ENCODE measurements at places on chromosomes 6 and 20. TPM values are rescaled to one million over a fixed set of nuclear protein-coding genes. Genes with fewer than 3 reads are reported as not detected.

- DNase-seq = peak; percentile 67
These were observed at the start of gene FAM162B for GRCh38 chr6:116764961-116765841. FAM162B (minus strand) TSS chr6:116765719; CDS start chr6:116765576, 143 bp downstream.

GRCh38 chr6:75933387-75933975, 139.0 kb downstream of the IMPG1 start:
- DNase-seq = no peak

Gene VSTM2L
- 2.1 TPM for total RNA-seq

DNA sequence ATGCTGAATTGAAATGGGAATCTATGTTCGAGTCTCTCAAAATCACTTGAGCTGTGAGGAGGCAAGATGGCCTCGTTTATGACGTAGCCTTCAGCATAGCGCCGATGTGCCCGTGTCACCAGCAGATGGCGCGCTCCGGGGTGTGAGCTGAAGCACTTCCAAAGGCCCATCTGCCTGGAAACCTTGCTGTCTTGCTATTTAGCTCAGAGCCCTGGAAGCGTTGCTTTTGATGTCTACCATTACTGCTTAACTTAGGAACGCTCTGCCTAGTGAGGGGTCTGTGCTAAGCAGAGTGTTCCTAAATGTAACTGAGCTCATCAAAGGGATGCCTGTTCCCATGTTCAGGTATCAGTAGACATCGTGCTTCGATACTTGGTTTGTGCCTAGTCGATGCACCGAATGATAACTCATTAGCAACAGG, 67.7 kb downstream of the SYCP2L start:
- no peak for DNase-seq

GRCh38 chr20:61849822-61850221, 215.9 kb downstream of the TAF4 start:
- DNase-seq = no peak

DNA sequence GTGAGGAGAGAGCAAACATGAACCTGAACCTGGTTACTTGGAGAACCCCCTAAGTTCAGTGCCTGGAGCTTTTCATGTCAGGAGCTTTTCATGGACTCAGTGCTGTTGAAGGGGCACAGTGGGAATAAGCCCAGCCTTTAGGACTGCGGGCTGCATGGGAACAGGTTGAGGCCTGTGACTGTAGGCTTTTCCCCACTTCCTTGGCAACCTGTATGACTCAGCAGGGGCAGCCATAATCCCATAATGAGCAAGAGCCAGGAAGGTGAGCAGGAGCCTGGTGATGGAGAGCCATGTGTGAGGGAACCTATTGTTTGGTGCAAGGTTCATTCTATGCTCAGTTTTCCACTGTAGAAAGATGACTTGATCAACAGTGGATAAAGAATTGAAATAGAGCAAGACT, 23.4 kb downstream of the MEP1A start:
- no peak for DNase-seq

GRCh38 chr6:110864824-110865223, 9.8 kb upstream of the AMD1 start:
- DNase-seq = no peak

- DNase-seq = no peak
These were observed 34.4 kb downstream of the CBFA2T2 start for GRCh38 chr20:33524261-33524660.

GRCh38 chr20:36092398-36093024, 62.0 kb upstream of the EPB41L1 start:
- DNase-seq = no peak

- DNase-seq = no peak
These were observed 24.3 kb downstream of the RBL1 start for GRCh38 chr20:37071481-37071911.

Gene LY86
- 1.1 TPM for total RNA-seq
